Activated CD8-positive, alpha-beta memory T cell treated with anti-CD3 and anti-CD28 coated beads for 48 hours (primary cell): ENCODE measurements at places on chromosomes 5 and 9.
A peak's percentile ranks its signal among the peaks of the same experiment; 100 is the strongest.

DNA sequence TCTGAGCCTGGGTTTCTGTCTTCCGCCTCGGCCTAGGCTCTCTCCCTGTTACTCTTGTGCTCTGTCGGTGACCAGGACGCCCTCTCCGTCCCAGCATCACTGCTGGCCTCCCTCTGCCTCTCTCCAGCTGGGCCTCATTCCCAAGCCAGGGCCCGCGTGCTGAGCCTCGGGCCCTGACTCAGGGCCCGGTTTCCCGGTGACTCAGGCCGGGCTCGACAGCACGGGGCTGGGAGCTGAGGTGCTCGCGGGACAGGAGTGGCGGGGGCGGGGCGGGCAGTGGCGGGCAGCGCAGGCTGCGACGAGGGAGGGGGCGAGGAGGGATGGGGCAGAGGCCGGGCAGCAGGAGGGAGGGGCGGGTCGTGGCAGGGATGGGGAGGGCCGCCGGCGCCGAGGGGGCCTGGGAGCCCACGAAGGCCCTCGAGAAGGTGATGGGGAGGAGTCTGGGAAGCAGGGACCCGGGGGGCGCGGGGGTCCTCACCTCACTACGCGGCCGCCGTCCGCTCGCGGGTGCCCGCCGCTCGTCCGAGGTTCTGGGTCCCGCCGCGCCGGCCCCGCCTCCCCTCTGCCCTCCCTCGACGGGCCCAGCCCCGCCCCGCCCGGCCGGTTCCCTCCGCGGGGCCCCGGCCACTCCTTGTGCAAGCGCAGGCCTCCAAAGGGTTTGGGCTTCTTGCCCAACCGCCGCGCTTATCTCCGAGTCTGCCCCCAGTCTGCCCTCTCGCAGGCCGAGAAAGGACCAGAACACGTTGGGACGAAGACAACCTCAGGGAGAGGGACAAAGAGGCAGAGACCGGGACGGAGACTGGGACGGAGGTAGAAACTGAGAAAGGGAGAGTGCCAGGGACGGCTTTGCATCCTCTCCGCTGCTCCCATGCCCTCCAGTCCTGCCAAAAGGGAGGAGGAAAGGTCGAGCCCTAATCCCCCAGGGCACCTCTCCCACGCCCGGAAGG is at the start of gene ARAP3:
ARAP3 (minus strand) TSS at position 536 of the 947 bp plus-strand sequence. CDS start 1,744 bp downstream, outside the sequence.
- DNase-seq, result no peak

DNA sequence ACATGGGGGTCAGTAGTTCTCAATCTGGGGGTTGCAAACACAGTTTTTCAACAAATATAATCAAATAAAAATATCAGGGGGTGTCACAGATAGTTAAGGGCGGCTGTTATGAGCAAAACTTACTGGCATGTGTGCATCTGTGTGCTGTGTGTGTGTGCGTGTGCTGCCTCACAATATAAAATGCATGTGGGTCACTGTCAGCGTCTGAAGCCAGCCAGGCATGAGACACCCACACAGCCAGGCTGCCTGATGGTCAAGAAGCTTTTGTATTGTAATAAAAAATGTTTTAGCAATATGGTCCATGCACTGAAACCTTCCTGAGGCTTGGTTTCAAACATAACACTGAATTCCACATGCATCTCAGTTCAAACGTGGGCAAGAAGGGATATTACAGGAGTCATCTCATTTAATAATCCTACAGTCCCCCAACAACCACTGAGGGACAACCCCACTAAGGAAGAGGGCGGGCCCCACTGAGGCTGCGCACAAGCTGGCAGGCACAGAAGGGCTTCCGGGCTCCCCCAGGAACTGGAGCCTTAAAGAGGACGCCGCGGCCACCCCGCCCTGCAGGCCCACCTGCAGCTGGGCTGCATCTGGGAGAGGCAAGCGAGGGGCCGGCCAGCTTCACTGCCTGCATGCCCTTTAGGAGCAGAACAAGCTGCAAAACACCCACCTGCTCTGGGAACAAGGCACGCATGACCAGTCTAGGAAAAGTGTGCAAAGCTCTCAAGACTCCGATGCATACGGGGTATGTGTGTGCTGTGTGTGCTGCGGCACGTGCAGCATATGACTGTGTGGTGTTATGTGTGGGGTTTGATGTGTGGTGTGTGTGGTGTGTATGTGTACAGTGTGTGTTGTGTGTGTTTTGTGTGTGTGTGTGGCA is 14.1 kb downstream of the SEMA4D start:
- no peak for DNase-seq

DNA sequence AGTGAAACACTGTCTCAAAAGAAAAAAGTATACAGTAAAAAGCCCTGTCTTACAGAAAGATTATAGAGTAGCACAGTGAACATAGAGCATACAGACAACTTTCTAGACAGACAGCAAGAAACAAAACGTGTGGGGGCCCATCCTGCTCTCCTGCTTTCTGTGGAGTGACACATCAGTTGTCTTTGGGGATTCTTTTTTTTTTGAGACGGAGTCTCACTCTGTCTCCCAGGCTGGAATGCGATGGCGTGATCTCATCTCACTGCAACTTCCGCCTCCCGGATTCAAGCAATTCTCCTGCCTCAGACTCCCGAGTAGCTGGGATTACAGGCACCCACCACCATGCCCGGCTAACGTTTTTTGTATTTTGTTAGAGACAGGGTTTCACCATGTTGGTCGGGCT is 14.9 kb downstream of the CDHR2 start:
- no peak for DNase-seq

DNA sequence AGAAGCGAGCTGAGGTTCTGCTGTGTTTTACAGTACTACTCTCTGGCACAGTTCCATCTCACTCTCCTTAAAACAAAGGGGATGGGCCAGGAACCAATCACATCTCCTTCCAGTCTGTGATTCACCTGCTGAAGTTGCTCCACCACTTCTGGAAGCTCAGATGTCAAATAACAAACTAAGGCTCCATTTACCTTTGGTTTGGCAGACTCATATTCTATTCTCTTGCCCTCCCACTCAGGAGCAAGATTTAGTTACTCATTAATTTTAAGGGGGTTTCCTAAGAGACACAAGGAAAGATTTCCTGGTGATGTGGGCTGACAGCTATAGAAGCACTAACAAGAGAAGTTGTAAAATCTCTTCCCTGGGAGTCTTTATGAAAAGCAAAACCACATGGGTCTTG is 37.8 kb upstream of the KIF2A start:
- DNase-seq, result no peak

DNA sequence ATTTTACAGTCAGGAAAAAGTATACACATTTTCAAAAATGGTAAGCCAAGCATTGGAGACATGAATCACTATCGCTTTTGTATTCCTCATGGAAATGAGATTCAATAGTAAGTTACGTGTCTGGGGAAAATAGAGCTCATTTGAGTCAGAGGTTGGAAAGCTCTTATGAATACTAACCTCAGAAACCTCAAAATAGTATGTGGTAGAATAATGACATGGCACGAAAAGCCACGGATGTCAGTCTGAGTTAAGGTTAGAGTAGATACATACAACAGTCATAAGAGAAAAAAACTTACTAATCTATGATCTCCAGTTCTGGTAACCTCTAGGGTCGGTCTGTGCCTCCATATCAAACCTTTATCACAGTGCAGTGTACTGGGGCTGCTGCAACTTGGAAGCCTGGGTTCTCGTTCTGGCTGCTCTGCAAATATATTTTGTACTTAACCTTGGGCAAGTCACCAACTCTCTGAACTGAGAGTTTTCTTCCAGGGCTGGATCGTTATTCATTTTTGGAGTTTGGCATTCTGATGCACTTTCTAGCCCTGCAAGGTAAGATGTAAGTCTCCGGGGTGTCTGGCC is 31.8 kb downstream of the MAP1B start:
- DNase-seq, result peak; percentile 7

GRCh38 chr9:100084128-100084453 is 14.7 kb downstream of the ERP44 start:
- no peak for DNase-seq
